ENCODE measurements at places on chromosomes 2 and 18. TPM values are rescaled to one million over a fixed set of nuclear protein-coding genes. Genes with fewer than 3 reads are reported as not detected.

The CNGA3 gene
- total RNA-seq = not detected

The NAB1 gene
- 43.6 TPM for total RNA-seq

DNA sequence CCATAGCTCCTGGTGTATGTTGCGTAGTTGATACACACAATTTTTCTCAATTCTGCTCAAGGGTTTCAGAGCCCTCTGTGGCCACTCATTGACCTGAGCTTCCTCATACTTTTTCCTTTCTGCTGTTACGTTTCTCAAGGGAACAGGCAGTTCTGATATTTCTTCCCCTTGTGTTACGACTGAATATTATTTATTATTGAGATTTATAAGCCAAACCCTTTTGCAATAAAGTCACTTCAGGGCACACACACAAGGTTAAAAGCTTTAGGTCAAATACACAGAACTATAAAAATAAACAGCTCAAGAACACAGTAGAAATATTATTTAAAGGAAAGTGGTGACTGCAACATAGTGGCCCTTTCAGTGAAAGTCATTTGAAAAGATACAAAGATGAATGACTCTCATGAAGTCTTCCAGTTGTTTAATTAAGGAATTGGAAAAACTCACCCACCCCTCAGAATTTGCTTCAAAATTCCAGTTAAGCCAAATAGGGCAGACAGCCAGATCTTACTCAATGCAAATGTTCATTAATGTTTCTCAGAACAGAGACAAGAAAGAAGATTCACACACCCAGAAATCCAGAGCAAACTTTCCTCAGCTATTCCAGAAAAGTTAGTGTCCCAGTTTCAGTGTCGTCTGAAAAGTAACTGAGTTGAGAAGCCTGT is 179.7 kb downstream of the TRIB2 start:
- DNase-seq = no peak
- H3K36me3 ChIP-seq = peaks cover 2% of the 10 kb centered on the region
- no peak overlapping the region for H3K27ac ChIP-seq
- no peak overlapping the region for H3K4me3 ChIP-seq

DNA sequence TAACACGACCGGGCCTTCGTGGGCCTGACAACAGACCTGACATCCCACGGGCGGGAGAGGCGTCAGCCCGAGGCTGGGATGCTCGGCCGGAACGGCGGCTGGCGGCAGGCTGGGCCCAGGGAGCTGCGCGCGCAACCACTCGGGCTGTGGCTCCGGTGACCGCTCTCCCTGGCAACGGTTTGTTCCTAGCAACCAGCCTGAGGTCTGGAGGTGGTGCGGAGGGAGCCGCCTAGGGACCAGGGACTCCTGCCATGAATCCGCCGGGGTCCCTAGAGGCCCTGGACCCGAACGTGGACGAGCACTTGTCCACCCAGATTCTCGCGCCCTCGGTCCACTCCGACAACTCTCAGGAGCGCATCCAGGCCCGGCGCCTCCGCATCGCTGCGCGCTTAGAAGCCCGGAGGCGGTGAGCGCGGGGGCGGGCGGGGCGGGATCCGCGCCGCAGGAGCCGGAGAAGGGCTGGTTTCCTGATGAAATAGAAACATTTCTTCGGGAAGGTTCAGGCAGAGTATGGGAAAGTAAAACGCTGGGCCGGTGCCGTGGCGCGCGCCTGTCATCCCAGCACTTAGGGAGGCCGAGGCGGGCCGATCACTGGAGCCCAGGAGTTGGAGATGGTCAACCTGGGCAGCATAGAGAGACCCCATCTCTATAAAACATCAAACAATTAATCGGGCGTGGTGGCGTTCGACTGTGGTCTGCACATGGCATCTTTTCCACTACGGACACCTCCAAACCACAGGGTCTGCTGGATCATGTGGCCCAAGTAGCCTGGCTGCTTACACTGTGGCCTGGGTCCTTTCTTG is at the start of gene DRC1:
Gene DRC1, plus strand, starts transcription at position 182 of the 803 bp plus-strand sequence. Its CDS starts 70 bp downstream, at position 252.
- peak; percentile 64 for DNase-seq
- H3K36me3 ChIP-seq = no peaks in the 10 kb centered on the region
- H3K27ac ChIP-seq = no peak within 1 kb of the TSS
- peaks cover 13% of the 10 kb centered on the region for H3K27me3 ChIP-seq

- peak; percentile 3 for DNase-seq
- no peaks in the 10 kb centered on the region for H3K27me3 ChIP-seq
- H3K36me3 ChIP-seq = no peaks in the 10 kb centered on the region
- peaks cover 21% of the 10 kb centered on the region for H3K4me1 ChIP-seq
- no peak overlapping the region for H3K27ac ChIP-seq
- H3K4me3 ChIP-seq = no peak overlapping the region
Measured at GRCh38 chr2:237449193-237449881, 35.4 kb upstream of the COL6A3 start.

- DNase-seq = peak; percentile 16
- H3K27ac ChIP-seq = no peak overlapping the region
- no peaks in the 10 kb centered on the region for H3K27me3 ChIP-seq
- H3K4me3 ChIP-seq = no peak overlapping the region
- H3K4me1 ChIP-seq = no peaks in the 10 kb centered on the region
- H3K36me3 ChIP-seq = no peaks in the 10 kb centered on the region
Measured at GRCh38 chr18:60549338-60549960, 176.9 kb upstream of the MC4R start.

- peaks cover 10% of the 10 kb centered on the region for H3K27me3 ChIP-seq
- no peak overlapping the region for H3K4me3 ChIP-seq
- H3K4me1 ChIP-seq = peaks cover 2% of the 10 kb centered on the region
- peak; percentile 39 for DNase-seq
Measured at GRCh38 chr2:240236217-240237111, 96.0 kb upstream of the OTOS start.

DNA sequence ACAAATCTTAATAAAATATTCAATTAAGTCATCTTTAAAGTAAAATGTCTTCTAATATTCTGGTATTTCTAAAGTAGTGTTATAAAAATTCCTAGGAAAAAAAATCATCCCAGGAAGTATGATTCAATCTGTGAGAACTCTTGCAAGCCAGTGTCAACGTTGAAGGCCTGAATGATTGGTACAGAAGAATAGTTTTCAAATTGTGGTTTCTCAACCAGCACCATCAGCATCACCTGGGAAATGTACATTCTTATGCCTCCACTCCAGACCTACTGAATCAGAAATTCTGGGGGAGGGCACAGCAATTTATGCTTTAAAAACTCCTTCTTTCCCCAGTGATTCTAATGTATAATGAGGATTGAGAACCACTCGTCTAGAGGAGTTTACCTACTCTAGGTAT is 62.3 kb upstream of the C2orf15 start:
- no peak overlapping the region for H3K27ac ChIP-seq
- DNase-seq = no peak
- H3K4me3 ChIP-seq = no peak overlapping the region
- peaks cover 5% of the 10 kb centered on the region for H3K27me3 ChIP-seq
- no peaks in the 10 kb centered on the region for H3K4me1 ChIP-seq

- no peaks in the 10 kb centered on the region for H3K36me3 ChIP-seq
- no peaks in the 10 kb centered on the region for H3K4me1 ChIP-seq
- H3K27me3 ChIP-seq = no peaks in the 10 kb centered on the region
Measured at GRCh38 chr2:2663401-2664036, 332.4 kb upstream of the MYT1L start.

DNA sequence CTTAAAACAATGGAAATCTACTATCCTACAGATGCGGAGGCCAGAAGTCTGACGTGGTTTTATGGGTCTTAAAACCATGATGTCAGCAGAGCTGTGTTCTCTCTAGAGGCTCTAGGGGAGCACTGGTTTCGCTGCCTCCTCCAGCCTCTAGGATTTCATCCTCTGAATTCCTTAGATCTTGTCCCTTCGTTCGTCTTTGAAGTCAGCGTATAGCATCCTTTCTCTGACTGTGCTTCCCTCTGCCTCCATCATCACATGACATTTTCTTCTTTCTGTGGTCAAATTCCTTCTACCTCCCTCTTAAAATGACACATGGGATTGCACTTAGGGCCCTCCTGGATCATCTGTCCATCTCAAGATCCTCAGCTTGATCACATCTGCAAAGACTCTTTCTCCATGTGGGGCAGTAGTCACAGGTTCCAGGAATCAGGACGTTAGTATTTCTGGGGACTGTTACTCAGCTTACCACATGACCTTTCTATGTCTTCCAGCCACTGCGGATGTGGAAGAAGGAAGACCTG is 22.7 kb upstream of the NCK2 start:
- peak overlapping the region; percentile 3 for H3K27ac ChIP-seq
- no peak for DNase-seq
- peaks cover 1% of the 10 kb centered on the region for H3K36me3 ChIP-seq
- H3K27me3 ChIP-seq = no peaks in the 10 kb centered on the region

- H3K4me1 ChIP-seq = peaks cover 12% of the 10 kb centered on the region
- H3K4me3 ChIP-seq = no peak overlapping the region
- H3K27me3 ChIP-seq = no peaks in the 10 kb centered on the region
- no peak for DNase-seq
Measured at GRCh38 chr2:10686176-10686730, 3.5 kb downstream of the NOL10 start.

All from activated CD4-positive, alpha-beta T cell treated with anti-CD3 and anti-CD28 coated beads for 36 hours (primary cell).